ENCODE measurements at places on chromosomes 1 and 21.

- DNase-seq = no peak
These were observed 76.0 kb downstream of the TIAM1 start for GRCh38 chr21:31268090-31268489.

- DNase-seq = no peak
These were observed 32.4 kb upstream of the CEP350 start for GRCh38 chr1:179921981-179922872.

- DNase-seq = no peak
These were observed 12.8 kb upstream of the TRIM63 start for GRCh38 chr1:26079960-26080814.

GRCh38 chr1:25640646-25641328 is 24.2 kb downstream of the MAN1C1 start:
- no peak for DNase-seq

- no peak for DNase-seq
These were observed 112.0 kb downstream of the PDE4B start for GRCh38 chr1:65904681-65905083.

DNA sequence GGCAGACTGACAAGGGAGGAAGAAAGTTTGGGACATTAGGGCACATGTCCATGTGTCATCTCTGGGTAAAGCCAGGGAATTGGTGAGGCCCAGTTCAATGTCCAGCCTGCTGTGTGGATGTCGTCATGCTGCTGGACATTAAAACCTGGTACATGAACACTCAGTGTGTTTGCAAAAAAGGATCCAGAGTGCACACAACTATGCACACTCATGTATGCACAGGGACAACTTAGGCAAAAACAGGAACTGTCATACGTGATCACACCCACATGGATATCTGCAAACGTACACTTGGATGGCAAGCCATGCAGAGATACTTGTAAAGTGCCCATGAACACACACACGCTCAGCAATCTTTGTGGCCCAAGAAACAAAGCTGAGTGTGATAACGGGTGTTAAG is 47.9 kb upstream of the NEK2 start:
- DNase-seq = no peak

DNA sequence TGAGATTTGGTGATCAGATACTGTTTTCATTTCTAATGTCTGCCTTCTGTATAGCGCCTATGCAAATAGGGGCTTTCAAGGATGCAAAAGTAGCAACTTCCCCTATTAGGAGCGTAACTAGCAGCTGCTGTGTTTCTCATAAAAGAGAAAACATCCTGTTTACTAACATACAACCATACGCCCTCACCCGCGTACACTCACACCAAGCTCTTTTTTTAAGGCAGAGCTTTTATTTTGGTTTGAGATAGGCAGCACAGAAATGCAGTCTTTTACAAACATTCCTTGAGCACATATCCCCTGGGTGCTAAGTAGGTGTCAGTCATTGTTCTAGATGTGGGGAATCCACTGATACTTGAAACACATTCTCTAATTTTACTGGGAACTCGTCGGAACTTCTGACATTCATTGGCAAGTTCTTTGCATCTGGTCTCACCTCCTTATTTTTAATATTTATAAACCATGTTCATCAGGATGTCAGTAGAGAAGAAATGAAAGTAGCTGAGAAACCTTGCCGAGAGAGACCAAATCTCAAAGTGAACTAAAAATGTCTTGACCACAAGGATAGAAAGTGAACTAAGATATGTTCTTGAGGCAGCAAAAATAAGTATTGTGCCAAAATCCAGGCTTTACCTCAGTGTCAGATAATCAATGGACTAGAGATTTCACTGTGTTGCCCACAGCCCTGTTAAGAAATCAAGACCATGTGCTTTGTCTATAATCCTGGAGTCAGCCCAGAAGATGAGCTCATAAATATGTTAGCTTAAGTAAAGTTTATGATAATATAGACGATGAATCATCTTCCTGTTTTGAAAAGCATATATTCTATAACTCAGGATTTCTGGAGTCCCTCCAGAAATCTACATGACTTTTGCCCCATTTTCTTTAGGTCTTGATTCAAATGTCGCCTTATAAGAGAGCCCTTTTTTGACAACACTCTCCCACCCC is 350.9 kb downstream of the ST6GALNAC3 start:
- no peak for DNase-seq

- DNase-seq = peak; percentile 63
These were observed 506 bp downstream of the SSX2IP start for GRCh38 chr1:84689514-84690396.

DNA sequence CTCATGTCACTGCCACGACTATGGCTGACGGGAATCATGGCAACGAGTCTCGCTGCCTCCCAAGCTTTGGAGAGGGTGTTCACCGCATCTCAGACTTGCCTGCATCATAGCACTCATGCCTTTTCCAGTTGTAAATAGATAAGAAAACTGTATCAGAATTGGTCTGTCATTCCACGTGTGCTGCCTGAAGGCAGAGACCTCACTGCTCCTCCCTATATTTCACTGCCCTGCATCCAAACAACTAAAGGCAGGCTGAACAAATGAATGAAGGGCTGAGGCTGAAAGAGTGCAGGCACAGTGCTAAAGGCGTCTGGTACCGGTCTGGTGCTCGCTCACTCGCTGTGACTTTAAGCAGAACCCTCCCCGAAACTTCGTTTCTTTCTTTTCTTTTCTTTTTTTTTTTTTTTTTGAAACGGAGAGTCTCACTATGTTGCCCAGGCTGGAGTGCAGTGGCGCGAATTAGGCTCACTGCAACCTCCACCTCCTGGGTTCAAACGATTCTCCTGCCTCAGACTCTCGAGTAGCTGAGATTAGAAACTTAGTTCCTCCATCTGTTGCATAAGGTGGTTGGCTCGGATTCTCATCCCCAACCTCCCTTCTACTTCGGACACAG is 542 bp downstream of the EIF2B3 start:
- DNase-seq = no peak

GRCh38 chr1:202268032-202268431 is 73.7 kb downstream of the UBE2T start:
- no peak for DNase-seq

GRCh38 chr21:9730866-9731265 is 790.5 kb upstream of the TPTE start:
- no peak for DNase-seq

DNA sequence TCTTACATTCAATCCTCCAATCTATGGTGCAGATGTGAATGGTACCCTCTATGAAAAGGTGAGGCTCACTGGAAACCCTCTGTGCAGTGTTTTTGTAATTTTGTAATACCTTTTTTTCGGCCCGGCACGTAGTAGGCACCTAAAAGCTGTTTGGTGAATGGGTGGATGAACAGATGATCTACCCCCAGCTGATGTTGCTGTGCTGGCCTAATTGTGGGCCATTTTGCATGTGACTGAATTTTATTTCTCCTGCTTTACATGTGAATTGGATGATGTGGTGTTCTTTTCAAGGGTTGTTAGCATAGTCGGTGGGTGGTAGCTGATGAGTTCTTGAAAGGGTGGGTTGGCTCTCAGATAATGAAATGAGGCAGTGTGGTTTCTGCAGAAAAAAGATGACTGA is 10.4 kb downstream of the KDM4A start:
- DNase-seq = no peak

GRCh38 chr1:64624218-64624713 is 120.6 kb upstream of the RAVER2 start:
- no peak for DNase-seq

DNA sequence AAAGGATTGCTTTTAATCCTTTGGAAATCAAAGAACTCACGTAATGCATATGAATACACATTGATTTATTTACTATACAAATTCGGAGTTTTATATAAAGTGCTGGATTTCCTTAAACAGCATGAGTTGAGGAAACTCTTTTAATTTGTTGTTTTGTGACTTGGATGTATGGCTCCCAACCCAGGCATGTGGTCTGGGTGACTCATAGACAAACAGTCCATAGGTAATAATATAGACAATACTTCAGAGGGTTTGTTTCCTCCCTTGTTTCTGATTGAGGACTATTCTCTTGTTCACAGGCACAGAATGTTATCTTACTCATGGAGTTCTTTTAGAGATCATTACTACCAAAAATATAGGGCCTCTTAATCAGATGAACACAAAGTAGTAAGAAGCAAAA is 43.8 kb downstream of the XPR1 start:
- DNase-seq = no peak

- DNase-seq = no peak
These were observed 23.2 kb downstream of the TCEA3 start for GRCh38 chr1:23401313-23401712.

DNA sequence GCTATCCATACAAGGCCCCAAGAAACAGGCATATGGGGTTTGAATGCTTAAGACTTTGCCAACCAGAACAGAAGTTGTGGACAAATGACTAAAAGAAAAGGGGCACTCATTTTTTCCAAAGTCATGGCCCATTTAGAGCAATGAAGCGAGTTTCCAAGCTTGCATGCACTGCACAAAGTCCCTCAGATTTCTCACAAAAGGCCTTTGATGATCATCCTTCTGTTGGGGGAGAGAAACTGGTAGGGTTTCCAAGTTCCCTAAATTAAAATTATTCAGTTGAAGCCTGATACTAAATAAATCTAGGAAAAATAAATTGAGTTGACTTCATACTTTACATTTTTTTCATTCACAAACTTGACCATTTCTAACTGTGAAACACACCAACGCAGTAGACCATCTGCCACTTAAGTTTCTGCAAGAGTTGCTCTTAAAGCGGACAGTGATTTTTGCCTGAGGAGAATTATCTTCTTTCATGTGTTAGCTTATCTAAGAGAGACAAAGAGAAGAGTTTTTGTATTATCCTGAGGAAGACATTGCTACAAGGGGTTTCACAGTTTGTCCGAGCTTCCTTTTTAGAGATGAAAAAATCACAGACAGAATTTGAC is 139.2 kb downstream of the SEC16B start:
- no peak for DNase-seq

DNA sequence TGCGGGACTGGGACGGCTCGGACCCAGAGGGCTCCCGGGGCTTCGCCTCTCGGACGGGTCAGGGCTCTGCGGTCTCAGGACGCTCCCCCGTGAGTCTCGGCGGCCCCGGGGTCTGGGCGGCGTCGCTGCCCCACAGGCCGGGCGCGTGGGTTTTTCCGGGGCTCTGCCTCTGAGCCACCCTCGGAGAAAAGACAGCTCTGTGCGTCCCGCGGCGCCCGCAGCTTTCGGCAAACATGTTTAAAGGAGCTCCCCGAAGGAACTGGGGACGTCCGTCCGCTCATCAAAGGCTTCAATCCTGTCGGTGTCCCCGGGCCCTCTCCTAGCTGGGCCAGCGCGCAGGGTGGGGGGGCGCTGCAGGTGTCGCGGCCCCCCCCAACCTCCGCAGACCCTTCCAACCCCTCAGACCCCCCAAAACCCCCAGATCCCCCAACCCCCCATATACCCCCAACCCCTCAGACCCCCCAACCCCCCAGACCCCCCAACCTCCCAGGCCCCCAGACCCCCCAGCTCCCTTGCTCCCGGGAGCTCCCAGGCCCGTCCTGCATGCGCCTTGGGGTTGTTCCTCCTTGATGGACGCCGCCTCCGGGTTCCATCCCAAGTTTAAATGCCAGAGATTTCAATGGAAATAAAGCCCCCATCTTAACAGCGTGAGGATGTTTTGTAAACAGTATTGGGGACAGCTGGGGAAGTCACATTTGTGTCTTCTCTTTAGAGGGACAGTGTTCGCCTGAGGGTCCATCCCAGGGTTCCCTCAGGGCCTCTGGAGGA is 996 bp upstream of the C1orf159 start:
- no peak for DNase-seq

DNA sequence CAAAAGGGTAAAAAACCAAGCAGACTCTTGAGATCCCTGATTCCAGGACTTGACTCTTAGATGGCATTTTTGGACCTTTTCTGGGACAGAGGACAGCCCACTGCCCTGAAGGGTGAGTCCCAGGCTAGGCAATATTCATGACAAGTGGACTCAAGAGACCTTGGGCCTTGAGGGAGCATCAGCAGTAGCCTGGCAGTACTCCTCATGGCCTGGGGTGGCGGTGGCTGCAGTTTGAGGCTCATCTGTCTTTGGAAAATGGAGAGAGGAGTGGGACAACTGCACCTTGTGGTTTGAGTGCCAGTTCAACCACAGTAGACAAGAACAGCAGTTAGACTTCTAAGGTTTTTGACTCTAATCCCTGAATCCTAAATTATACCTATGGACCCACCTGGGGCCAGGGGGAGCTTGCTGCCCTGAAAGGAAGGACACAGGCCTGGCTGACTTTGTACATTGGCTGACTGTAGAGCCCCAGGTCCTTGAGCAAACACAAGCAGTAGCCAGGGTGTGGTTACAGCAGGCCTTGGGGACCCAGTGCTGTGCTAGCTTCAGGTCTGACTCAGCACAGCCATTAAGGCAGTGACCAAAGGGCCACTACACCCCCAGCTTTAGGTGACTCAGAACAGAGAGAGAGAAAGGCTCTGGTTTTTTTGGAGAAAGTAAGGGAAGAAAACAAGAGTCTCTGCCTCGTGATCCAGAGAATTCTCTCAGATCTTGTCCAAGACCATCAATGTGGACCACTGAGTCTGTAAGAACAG is 1023.2 kb downstream of the KCNT2 start:
- DNase-seq = no peak

DNA sequence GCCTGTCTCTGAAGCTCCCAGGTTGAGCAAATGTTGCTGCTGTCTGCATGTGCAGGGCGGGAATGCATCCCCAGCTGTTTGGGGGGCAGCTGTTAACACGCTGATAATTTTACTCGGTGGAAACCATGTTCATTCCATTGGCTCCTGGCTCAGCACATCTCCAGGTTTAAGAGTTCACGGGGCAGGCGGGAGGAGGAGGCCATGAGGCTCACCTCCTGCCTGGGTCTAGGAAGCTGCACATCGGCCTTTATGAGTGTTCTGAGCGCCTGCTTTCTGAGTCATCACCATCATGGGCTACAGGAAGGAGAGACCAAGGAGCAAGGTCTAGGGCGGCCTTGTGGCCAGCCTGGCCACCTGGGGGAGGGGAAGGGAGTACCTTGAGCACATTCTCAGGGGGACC is 29.7 kb downstream of the AJAP1 start:
- DNase-seq = no peak

GRCh38 chr1:56390232-56390867 is 189.0 kb downstream of the PLPP3 start:
- DNase-seq = no peak

GRCh38 chr1:78061825-78062523 is 16.2 kb downstream of the GIPC2 start:
- DNase-seq = no peak

- DNase-seq = no peak
These were observed 87.9 kb downstream of the PRDM16 start for GRCh38 chr1:3156936-3157335.

GRCh38 chr1:4127592-4128140 is 227.6 kb upstream of the C1orf174 start:
- no peak for DNase-seq

GRCh38 chr1:212158912-212159796 is 123.6 kb downstream of the DTL start:
- no peak for DNase-seq

GRCh38 chr21:17784180-17784598 is 35.0 kb downstream of the C21orf91 start:
- no peak for DNase-seq

- no peak for DNase-seq
These were observed 39.0 kb downstream of the FYB2 start for GRCh38 chr1:56780128-56780750.

- no peak for DNase-seq
These were observed 59.1 kb downstream of the BCL9 start for GRCh38 chr1:147600119-147601111.

All from cerebellum (tissue), 4 donors.